Stimulated activated CD4-positive, alpha-beta T cell treated with anti-CD3 and anti-CD28 coated beads, Interleukin-4, amount 100 ng/mL, for 1 hour (primary cell): ENCODE measurements at places on chromosomes 6 and 20.

- no peak for DNase-seq
Observed at GRCh38 chr20:48846516-48847492, 19.0 kb upstream of the PREX1 start.

DNA sequence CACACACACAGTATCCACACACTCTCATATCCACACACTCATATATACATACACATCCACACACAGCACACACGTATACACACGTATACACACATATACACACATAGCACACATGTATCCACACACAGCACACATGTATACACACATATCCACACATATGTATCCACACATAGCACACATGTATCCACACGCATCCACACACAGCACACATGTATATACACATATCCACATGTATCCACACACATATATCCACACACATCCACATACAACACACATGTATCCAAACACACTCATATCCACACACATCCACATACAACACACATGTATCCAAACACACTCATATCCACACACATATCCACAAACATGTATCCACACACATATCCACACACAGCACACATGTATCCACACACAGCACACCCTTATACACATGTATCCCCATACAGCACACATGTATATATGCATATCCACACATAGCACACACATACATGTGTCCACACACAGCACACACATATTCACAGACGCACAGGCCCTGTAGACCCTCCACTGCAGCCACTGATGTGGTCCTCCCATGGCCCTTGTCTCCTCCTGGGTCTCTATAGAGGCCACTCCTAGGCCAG lies 172.1 kb downstream of the CDH4 start:
- DNase-seq = no peak

GRCh38 chr6:154381548-154381947 lies 24.9 kb upstream of the IPCEF1 start:
- no peak for DNase-seq

- no peak for DNase-seq
Observed at GRCh38 chr20:43558412-43559146, at the start of gene SGK2. SGK2 (plus strand) TSS chr20:43559027; CDS start chr20:43566496, 7,469 bp downstream.

DNA sequence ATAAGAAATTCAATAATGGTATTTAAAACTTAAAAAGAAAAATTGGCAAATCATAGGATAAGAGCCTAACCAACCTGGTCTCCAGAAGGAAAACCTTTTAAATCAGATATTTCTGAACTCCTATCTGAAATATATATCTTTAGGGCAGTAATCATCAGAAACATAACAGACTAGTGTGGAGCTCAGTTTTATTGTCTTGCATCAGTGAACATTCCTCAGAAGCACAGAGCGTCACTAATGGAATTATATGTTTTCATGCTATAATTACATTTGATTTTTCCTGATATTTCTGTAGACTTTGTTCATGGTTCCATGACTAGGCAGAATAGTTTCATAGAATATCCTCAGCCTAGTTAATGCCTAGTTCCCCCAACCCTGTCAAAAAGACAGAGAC lies 262.2 kb downstream of the EYA4 start:
- DNase-seq = no peak

DNA sequence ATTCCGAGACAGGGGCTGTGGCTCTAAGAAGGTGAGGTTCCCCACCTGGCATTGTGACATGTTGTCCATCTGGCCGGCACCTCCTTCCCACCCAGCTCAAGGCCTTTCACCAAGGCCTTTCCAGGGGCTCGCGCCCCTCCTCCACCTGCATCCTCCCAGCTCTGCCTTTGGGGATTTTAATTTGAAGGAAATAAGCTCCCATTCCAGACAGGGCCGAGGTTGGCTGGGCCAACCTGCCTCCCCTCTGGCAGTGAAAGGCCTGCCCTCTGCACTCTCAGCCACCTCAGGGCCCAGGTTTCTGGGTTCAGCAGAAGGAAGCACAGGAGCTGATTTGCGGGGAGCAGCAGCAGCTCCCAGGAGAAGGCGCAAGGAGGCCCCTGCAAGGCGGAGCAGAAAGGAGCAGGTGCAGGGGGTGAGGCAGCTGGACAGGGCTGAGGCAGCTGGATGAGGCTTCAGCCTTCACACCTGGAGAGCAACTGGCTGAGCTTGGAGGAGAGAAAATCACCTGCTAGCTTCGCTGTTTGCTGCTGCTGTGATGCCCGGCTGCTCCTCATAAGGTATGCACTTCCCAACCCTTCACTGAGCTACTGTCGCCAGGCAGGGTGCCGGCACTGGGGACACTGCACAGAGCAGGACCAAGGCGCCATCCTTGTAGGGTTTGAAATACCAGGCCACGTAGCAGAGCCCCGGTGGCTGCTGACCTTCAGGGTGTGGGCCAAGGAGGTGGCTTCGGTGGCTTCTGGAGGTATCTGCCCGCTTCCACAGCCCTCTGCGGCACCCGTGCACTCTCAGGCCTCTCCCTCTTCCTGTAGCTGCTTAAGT lies 147.0 kb downstream of the SYNDIG1 start:
- no peak for DNase-seq

GRCh38 chr6:158795516-158795915 lies 23.7 kb downstream of the EZR start:
- no peak for DNase-seq

GRCh38 chr6:109672839-109673238 lies 18.2 kb downstream of the AK9 start:
- no peak for DNase-seq

DNA sequence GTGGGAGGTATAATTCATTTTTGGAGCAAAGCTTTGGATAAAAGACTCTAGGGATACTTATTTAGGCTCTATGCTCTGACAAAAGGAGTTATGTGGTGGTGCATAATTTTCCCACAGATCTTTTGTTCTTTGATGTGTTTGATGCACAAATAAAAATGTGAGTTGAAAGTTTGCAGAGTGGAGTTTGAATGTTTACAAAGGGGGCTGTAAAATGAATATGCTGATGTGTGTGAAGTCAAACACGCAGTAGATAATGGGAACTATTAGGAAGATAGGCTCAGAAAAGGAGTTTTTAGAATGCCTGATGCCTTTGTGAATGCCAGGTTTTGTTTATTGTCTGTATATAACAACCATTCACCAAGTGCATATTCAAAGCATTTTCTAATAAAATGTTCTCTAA lies 545.0 kb upstream of the EPHA7 start:
- no peak for DNase-seq

GRCh38 chr20:22842793-22843192 lies 192.3 kb upstream of the SSTR4 start:
- no peak for DNase-seq

- DNase-seq = no peak
Observed at GRCh38 chr20:14951707-14952418, 614.5 kb upstream of the FLRT3 start.

GRCh38 chr6:79084693-79085092 lies 6.6 kb upstream of the PHIP start:
- DNase-seq = no peak

GRCh38 chr6:40882323-40882997 lies 156.6 kb downstream of the UNC5CL start:
- DNase-seq = no peak

DNA sequence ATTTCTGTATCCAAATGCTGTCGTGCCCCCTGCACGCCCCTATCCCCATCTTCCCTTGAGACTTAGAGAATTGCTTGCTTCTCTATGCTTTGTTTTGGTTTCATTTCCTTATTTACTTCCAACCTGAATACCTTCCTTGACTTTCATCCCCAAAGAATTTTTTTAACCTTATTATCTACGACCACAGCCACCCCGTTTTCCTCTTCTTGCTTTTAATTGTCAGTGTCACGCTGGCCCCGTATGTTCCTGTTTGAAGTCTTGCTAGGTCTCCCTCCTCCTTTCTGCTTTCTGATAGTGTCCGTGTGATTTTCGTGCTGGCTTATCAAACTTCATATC lies 40.1 kb downstream of the RNF217 start:
- no peak for DNase-seq

DNA sequence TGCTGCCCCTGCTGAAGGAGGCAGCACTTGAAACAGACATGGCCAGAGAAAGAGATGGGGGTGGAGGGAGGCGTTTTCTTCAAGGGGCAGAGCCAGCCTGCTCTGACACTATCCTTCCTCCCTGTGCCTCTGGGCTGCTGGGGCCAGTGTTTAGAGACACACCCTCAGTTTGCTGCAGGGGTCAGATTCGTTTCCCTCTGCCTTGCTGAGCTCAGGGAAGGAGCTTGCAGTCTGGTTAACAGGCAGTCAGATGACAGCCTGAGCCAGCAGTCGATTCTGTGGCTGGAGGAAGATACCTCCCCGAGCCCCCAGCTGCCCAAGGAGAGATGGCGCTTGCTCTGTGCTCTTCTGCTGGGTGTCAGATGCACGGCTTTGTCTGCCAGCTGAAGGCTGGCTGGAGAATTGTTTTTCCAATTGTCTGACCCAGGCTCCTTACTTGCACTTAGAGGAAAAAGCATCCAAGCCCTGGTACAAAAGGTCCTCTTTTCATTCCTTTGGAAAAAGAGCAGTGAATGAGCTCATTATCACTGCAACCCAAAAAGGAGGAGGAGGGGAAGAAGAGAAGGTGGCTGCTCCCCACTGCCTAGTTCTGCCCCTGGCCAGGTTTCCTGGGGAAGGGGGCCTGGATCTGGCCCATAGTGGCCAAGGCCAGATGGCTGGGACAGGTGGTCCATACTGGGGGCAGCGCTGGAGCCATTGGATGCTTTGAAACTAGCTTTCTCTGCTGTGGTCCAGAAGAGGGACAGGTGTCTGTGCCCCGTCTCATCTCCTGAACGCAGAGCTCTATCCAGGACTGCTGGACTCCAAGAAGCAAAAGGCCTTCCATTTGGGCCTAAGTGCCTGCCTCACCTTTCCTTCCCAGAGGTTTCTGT lies 88.2 kb downstream of the TCP11 start:
- no peak for DNase-seq
